Stimulated activated CD4-positive, alpha-beta T cell treated with anti-CD3 and anti-CD28 coated beads, Interleukin-1b, Interleukin-23, amount 100 ng/mL, for 1 hour (primary cell): ENCODE measurements at places on chromosomes 12 and 14.

- DNase-seq = no peak
Observed at GRCh38 chr14:58200480-58200841, 512 bp downstream of the ACTR10 start.

DNA sequence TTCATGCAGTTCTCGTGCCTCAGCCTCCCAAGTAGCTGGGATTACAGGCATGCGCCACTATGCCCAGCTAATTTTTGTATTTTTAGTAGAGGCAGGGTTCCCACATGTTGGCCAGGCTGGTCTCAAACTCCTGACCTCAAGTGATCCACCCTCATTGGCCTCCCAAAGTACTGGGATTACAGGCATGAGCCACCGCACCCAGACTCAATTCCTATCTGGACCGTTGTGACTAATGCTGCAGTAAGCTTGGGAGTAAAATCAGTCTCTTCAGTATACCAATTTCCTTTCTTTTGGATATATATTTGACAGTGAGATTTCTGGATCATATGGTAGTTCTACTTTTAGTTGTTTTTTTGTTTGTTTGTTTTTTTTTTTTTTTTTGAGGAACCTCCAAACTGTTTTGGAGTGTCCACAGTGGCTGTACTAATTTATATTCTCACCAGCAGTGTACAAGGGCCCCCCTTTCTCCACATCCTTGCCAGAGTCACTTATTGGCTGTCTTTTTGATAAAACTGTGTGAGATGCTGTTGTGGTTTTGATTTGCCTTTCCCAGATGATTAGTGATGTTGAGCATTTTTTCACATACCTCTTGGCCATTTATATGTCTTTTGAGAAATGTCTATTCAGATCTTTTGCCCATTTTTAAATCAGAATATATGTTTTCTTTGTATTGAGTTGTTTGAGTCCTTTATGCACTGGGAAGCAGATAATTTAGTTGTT lies 37.3 kb upstream of the EVL start:
- DNase-seq = no peak

DNA sequence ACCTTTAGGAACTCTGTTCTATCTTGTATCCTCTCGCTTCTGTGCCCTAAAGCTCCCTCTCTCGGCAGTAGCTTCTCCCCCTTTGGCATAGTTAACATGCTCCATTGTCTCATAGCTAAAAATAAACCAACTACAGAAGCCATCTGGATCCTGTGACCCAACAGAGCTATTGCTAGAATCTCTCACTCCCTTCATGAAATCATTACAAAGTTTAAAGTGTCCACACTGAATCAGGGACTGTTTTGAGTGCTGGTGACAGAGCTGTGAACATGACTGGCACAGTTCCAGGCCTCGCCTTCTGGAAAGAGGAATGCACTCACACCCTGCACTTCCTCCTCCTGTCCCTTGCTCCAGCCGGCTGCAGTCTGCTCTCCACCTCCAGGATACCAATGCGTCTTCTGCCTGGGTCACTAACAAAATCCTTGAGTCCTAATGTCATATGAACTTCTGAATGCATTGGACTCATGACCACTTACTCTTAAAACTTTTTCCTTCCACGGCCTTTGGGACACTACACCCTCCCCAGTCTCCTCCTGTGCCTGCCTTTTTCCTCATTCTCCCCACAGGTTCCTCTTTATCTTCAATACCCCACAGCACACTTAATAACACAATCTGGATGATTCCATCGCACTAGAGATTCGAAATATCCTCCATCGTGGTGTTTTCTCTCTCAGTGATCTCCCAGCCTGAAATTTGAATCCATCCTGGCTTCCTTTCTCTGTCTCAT lies 13.2 kb downstream of the PLBD1 start:
- no peak for DNase-seq

- DNase-seq = no peak
Observed at GRCh38 chr14:102848830-102849525, 71.7 kb downstream of the TRAF3 start.

GRCh38 chr12:122895704-122896636 lies at the start of gene VPS37B:
Gene VPS37B (minus strand): TSS chr12:122896124. CDS start chr12:122896062, 62 bp downstream.
- DNase-seq = peak; percentile 73

GRCh38 chr12:98296462-98297079 lies 218.8 kb upstream of the TMPO start:
- DNase-seq = no peak

GRCh38 chr12:97168804-97169203 lies 261.7 kb downstream of the NEDD1 start:
- no peak for DNase-seq

GRCh38 chr12:13164921-13165616 lies 31.5 kb upstream of the EMP1 start:
- DNase-seq = no peak

DNA sequence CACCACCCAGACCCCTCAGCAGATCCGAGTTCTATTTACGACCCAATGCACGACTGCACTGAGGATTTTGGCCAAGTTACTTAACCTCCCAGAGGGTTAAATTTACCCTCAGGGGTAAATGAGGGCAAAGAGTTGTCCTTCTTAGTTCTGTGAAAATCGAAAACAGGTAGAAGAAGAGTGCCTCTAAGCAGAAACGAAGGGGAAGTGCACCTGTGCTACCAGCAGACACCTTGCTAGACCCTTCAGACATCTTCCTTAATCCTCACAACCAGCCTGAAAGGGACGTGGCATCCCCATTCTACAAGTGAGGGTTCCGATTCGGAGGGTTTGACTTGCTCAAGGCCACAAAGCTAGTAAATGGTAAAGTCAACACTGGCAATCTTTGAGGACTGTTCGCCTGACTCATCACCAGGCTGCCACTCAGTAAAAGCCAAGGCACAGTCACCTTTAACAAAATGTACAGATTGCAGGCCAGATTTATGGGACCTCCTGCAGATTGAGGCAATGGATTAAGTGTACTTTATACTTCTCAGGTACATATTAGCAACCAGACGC lies 1.6 kb downstream of the GSG1 start:
- no peak for DNase-seq

DNA sequence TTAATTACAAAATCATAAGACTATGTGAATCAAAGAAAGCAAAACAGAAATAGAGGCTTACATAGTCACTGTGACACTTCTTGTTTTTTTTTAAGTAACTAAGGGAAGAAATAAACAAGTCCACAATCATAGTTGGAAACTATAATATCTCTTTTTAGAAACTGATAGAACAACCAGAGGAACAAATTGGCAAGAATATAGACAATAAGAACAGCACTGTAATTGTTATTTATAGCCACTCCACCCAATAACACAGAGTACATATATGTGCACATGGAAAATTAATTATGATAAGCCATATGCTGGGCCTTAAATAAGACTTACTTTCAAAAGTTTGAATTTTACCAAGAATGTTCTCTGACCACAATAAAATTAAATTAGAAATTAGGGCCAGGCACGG lies 101.1 kb downstream of the PLEKHG7 start:
- DNase-seq = no peak

GRCh38 chr14:105470350-105471296 lies 4.0 kb upstream of the CRIP2 start:
- no peak for DNase-seq

DNA sequence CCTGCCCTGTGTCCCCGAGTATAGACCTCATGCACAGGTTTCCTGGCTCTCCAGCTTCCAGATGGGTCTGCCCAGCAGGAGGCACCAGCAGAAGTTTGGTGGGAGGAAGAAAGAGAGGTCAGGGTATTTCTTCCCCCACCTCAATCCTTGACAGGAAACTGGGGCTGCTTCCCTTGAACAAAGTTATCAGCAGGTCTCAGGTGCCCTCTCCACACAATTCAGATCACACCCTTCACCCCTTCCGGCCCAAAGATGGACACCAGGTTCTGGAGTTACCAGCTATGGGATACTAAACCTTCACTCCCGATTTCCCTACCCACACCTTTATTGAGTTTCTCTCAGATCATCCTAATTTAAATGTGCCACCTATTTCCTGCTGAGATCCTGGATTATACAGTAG lies 1.2 kb downstream of the SART3 start:
- DNase-seq = no peak

DNA sequence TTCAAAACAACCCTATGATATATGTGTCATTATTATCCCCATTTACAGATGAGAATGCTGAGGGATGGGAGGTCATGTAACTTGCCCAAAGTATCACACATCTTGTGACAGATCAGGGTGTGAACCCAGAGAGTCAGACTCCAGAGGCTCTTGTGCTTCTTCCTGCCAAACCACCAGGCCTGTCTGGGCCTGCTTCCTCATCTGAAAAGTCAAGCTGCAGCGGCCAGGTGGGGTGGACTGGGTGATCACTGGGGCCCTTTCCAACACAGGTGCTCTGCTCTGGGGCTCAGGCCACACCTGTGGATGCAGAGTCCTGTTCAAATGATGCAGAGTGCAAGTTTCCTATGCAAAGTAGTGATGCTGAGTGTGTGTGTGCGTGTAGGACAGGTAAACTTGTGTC lies 26.7 kb downstream of the TSPAN11 start:
- no peak for DNase-seq

DNA sequence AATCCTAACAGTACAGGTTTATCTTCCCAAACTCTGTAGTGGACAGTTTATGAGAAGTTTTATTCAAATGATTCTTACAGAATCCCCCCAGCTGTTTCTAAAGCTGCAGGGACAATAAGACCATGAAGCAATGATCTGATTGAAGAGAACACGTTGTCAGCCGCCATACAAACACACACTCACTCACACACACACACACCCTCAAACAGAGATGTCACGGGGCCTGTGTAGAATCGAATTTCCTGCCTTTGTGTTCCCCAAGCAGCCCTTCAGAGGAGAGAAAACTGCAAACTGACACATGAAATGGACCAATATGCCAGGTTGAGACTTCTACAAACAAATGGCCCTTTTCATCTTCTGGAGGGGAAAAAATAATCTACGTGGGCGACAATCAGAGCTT lies 80.5 kb upstream of the TBX3 start:
- DNase-seq = no peak

DNA sequence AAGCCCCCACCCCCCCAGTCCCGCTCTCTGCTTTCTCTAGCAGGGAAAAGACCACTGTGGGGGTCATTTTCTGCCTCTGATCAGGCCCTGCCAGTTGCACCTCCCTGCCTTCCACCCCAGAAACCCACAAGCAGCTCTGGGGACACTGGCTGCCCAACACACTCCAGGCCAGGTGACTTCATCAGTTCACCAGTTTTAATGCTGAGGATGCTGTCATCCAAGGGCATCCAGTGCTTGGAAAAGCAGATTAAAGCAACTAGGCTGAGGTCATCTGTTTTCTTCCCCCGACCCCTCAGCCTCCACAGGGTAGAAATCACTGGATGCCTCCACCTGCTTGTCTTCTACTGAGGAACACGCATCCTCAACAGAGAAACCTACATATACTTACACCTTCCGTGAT lies 282.4 kb downstream of the DPF3 start:
- DNase-seq = no peak
